ENCODE measurements at places on chromosomes 2 and 18.

- DNase-seq: no peak
These were observed 89.4 kb upstream of the LRP1B start for GRCh38 chr2:142220239-142220638.

DNA sequence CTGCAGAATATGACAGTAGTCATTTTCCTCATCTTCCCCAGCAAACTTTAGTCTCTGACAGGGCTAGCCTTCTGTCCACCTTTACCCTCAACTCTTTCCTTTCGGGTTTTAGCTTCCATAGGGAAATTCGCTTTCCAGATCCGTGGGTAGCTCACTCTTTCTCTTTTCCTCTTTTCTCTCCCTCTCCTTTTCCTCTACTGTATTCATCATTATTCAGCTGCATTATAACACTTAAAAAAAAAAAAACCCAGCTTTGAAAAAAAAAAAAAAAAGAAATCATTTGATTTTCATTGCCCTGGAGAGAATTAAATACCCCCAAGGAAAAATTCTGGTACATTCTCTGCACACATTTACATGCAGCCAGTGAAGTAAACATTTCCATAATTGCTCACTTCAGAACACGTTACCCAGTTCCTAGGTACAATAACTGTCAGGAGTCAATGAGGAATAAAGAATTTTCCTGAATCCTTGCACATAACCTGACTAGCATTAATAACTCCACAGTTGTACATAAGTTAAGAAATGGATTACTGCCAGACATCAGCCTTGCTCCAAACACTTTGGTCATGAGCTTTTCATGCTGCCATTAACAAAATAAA is 63.5 kb downstream of the ZNF521 start:
- no peak for DNase-seq

- DNase-seq: no peak
These were observed 210.9 kb downstream of the CDH20 start for GRCh38 chr18:61544178-61544577.

- no peak for DNase-seq
These were observed 60.3 kb upstream of the GREB1L start for GRCh38 chr18:21181766-21182165.

DNA sequence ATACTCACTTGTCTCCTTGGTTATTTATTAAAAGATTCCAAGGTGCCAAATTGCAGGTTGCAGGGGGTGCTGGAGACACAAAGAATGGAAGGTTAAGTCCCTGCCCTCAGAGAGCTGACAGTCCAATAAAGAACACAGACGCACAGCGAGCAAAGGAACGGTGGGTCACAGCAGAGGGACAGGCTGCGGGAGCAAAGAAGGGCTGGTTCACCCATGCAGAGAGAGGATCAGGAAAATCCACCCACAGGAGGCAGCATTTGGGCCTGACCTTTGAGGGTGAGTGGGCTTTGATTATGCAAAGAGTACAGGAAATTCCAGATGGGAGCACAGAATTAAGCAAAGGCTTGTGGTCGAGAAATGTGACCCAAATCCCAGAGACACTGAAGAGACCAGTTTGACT is 45.0 kb downstream of the ZBTB7C start:
- no peak for DNase-seq

DNA sequence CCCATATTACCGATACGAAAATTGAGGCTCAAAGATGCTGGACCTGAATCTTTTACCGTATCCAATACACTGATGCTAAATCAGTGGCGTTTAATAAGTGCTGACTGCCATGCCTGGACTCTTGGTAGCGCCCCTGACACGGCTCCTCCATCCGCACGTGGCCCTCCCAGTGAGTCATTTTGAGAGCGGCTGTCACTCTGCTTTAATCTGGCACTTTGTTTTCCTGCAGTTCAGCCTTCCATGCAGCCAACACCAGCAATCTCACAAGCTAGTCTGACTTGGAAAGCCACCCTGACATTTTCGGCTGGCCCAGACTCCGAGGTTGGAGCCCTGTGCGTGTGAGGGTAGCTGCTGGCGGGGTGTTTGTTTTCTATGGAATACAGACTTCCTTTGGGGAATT is 155.1 kb upstream of the LMAN1 start:
- DNase-seq: no peak

- no peak for DNase-seq
These were observed 209.6 kb downstream of the SLC8A1 start for GRCh38 chr2:40242315-40242714.

GRCh38 chr2:23486684-23487075 is 101.7 kb downstream of the KLHL29 start:
- no peak for DNase-seq

DNA sequence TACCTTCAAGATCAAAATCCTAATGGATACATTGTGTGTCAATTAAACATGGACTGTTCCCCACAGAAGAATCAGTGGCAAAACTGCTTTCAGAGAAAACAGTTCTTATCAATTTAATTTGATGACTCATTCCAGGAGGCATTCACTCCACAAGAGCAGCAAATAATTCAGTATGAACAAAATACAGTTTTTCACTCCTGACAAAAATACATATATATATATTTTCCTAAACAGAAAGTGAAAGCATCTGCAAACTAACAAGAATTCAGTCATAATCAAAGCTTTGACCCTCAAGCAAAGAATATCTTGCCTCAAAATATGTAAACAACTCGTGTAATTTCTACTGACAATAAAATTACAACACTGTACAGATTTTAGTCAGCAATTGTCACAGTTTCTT is 685.1 kb upstream of the SLC8A1 start:
- no peak for DNase-seq

GRCh38 chr18:38886235-38886634 is 1320.6 kb upstream of the CELF4 start:
- DNase-seq: no peak

GRCh38 chr2:104371087-104371781 is 482.7 kb upstream of the POU3F3 start:
- DNase-seq: no peak

DNA sequence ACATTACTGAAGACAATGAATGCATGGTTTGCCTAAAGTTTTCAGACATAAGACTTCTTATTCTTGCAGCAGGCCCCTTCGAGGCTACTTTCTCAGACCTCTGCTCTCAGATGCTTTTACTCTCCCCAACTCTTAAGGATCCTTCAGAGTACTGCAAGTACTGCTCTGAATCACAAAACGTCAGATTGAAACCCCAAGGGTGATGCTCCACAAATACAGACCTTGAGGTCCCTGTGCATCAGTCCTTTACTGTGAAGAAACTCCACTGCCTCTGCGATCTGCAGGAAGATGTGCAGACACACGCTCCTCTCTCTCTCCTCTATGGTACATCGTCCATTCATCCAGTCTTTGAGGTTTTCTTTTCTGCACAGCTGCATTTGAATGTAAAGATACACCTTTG is 52.8 kb downstream of the EIF2AK3 start:
- DNase-seq: no peak

DNA sequence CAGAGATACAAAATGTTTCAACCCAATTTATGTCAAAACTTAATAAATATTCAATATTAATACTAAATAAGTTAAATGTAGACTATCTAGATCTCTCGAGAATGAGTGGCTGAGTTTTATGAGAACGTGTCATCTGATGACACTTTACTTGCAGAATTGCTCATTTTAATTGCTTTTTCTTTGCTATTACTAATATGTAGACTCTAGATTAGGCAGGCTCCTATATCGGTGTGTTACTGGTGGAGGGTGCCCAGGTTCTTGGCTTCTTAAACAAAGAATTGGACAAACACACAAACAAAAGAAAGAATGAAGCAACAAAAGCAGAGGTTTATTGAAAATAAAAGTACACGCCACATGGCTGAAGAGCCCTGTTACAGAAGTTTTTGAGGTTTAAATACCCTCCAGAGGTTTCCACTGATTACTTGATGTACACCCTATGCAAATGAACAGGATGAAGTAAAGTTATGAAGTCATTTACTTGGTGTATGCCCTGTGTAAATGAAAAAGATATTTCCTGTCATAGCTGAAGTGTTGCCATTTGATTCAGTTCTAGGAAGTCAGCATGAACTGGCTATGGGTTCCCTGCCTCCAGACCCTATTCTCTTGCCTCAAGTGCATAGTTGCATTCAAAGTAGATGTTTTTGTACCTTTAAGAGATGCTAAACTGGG is 122.9 kb upstream of the ITGA4 start:
- DNase-seq: no peak

- no peak for DNase-seq
These were observed 166.0 kb upstream of the STK17B start for GRCh38 chr2:196337208-196337953.

GRCh38 chr2:21912405-21912804 is 788.6 kb downstream of the TDRD15 start:
- no peak for DNase-seq

DNA sequence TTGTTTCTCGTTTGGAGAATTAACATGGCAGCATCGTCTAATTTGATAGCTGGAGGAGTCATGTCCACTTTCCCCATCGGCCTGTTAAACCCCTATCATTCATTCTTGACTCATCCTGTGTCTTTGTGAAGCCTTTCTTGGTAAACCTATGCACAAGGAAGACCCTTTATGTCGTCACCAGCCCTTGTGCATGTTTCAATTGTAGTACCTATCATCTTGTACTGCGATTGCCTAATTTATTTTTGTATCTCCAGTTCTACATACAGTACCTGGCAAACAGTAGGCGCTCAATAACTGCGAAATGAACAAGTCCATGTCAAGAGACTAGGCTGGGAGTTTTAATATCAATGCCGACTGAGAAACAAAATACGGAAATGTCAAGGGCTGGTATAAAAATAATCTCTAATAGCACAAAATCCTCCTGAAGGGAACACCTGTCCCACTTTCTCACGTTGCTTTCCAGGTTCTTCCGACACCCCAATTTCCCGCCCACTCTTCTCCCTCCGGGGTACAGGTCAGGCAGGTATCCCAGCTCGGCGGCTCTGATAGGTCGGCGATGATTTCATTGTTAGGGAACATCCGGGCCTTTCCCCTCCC is 1.3 kb upstream of the PPM1B start:
- no peak for DNase-seq

DNA sequence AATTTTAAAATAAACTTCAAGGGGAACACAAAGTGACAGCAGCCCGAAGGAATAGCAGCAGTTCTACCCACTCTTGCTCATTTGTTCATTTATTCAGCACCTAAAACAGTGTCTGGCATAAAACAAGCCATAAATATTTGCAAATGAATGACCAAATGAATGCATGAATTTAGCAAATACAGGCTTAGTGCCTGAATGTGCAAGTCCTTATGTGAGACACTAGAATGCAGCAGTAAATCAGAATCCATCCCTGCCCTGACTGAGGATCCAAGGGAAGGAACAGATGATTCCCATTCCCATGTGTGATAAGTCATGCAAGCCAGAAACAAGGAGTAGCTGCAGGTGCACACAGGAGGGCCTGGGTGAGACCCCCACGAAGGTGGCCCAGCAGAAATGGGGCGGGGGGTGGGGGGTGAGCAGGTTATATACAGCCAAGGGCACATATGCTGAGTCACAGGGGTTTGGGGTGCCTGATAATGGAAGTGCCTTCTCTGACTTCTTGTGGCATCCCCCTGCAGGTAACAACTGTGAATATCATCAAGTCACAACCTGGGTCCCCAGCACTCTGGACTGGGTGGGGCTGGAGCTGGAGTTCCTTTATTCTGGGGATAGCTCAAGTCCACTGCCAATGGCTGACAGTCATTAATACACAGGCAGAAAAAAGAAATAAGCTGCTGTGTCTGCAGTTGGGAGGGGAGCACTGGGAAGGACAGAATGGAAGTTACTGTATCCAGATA is 311.9 kb downstream of the TXNL1 start:
- no peak for DNase-seq

GRCh38 chr2:95264624-95265023 is 9.6 kb upstream of the PROM2 start:
- DNase-seq: no peak

DNA sequence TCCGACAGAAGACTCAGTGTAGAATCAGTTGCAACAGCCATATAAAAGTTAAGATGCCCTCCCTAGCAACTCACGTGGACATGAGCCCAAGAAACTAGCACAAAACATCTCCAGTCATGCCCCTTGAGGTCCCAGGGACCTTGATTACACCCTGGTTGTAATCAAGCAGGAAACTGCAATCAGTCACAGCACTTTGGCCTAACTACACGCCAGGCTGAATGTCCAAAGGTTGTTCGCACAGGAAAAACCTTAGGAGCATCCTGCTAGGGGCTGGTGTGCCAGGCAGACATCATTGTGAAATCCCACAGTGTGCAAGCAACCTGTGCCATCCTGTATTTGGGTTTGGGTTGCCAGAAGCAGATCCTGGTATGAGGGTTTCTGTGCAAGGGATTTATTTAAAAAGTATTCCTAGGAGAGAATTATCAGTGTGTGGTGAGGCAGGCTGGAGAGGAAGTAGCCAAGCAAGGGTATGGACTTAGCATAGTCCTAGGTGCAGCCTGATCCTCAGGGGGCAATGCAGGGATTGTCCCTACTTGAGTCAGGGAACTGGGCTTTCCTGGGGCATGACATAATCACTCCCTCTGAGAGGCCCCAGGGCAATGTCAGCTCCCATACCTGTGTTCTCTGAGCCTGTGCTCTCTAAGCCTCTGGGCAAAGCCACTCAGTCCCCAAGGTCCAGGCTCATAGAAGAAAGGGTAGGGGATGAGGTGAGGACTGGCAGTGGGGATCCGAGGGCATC is 17.8 kb upstream of the SULT1C2 start:
- DNase-seq: no peak

DNA sequence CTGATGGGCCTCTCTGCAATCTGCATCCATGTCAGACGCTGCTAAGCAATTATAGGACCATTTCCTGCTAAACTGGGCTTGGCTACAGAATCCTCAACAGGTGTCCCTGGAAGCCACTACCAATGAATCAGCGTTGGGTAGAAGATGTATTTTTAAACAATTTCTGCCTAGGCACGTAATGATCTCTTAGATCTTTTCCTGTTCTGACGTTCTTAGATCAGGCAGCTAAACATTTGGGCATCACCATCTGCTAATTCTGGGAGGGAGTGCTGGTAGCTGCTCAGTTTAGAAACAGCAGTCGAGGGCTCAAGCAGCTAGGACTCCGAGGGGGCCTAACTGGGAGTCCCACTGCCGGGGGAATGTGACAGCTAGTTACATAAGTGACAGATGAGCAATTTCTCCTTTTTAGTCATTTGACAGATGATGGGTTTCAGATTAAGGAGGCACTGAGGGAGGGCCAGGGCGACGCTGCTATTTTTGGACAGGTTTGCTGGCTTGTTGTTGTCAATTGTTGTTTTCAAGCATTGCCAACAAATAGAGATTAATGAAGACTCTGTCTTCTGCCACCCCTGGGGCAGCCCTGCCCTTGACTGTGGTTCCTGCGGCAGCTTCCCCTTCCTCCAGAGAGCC is 92.7 kb downstream of the MRO start:
- DNase-seq: no peak

Measured in activated CD4-positive, CD25-positive, alpha-beta regulatory T cell treated with anti-CD3 and anti-CD28 coated beads, Interleukin-2, amount 50 U/mL, for 16 hours (primary cell).